HFFc6 (cell line): ENCODE measurements at places on chromosomes 16 and 17. TPM values are rescaled to one million over a fixed set of nuclear protein-coding genes. Genes with fewer than 3 reads are reported as not detected.

- DNase-seq = no peak
- H3K4me1 ChIP-seq = no peaks in the 10 kb centered on the region
- peaks cover 15% of the 10 kb centered on the region for H3K27me3 ChIP-seq
- no peak overlapping the region for H3K27ac ChIP-seq
- H3K36me3 ChIP-seq = no peaks in the 10 kb centered on the region
Observed at GRCh38 chr16:3909791-3910583, 29.5 kb upstream of the CREBBP start.

DNA sequence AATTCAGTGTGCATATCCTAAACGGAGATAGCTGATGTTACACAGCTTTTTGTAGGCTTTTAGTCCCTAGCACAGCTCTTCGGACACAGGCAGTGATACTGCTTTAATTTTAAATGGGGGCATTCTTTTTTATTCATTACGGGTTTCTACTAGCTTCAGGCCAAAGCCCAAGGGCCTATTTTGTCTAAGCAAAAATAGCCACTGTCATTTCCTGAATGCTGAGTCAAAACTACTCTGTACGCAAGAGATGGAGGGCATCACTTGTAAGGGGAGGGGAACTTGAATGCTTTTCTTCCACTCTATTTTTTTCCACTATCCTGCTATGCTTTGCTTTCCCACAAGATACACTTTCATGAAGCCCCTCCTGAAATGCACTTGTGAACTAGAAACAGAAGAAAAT is 360.7 kb downstream of the PMP22 start:
- H3K27ac ChIP-seq = peak overlapping the region; percentile 57; the same call in 1 of the 2 replicates
- H3K27me3 ChIP-seq = no peaks in the 10 kb centered on the region
- no peaks in the 10 kb centered on the region for H3K36me3 ChIP-seq
- peaks cover 22% of the 10 kb centered on the region for H3K4me1 ChIP-seq
- DNase-seq = no peak

- peaks cover 2% of the 10 kb centered on the region; the same call in 1 of the 2 replicates for H3K27me3 ChIP-seq
- H3K4me3 ChIP-seq = no peak overlapping the region
- no peaks in the 10 kb centered on the region for H3K36me3 ChIP-seq
- H3K27ac ChIP-seq = no peak overlapping the region
- H3K4me1 ChIP-seq = peaks cover 25% of the 10 kb centered on the region
Observed at GRCh38 chr17:14152721-14153120, 83.4 kb downstream of the COX10 start.

- peaks cover 2% of the 10 kb centered on the region; the same call in 1 of the 2 replicates for H3K27me3 ChIP-seq
- H3K36me3 ChIP-seq = no peaks in the 10 kb centered on the region
- no peak overlapping the region for H3K27ac ChIP-seq
- DNase-seq = no peak
- H3K4me1 ChIP-seq = peaks cover 9% of the 10 kb centered on the region
Observed at GRCh38 chr17:76032073-76032779, 5.1 kb upstream of the EVPL start.

DNA sequence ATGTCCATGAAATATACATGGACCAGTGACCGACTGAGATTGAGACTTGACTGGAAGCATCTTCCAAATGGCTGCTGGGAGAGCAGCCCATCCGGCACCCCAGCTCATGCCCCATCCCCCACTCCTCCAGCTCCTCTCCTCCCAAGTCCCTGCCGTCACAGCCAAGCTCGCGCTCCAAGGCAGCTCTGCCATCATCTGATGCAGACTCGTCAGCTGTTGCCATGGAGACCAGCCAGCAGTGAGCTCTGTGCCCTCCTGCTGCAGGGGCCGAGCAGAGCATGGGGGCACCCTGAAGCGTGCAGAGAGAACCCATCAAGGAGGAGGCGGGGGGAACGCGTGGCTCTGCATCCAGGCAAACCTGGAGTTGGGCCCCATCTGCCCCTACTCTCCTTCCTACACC is 74.5 kb upstream of the TNRC6C start:
- H3K27me3 ChIP-seq = peaks cover 32% of the 10 kb centered on the region
- no peak overlapping the region for H3K27ac ChIP-seq
- H3K4me1 ChIP-seq = peaks cover 24% of the 10 kb centered on the region
- no peak overlapping the region for H3K4me3 ChIP-seq
- no peaks in the 10 kb centered on the region for H3K36me3 ChIP-seq
- peak; percentile 16 for DNase-seq

DNA sequence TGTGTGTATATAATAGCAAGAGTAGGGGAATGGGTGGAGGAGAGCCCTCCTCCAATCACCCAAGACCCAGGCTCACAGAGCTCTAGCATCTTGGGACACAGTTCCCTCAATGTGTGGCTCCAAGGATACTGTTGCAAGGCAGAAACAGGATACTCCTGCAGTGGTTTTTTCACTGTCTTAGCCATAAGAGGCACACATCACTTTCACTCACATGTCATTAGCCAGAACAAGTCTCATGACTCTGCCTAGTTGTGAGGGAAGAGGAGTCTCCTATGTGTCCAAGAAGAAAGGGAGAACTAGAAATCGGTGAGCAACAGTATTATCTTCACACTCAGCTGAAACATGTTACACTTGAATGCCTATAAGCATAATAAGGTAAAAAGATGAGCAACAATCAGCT is 11.1 kb upstream of the NUDT7 start:
- H3K4me1 ChIP-seq = no peaks in the 10 kb centered on the region
- no peak overlapping the region for H3K4me3 ChIP-seq
- no peaks in the 10 kb centered on the region for H3K36me3 ChIP-seq
- peaks cover 1% of the 10 kb centered on the region; the same call in 1 of the 2 replicates for H3K27me3 ChIP-seq
- H3K27ac ChIP-seq = no peak overlapping the region

- H3K27ac ChIP-seq = no peak overlapping the region
- peaks cover 78% of the 10 kb centered on the region for H3K4me1 ChIP-seq
- no peak overlapping the region for H3K4me3 ChIP-seq
- DNase-seq = no peak
- no peaks in the 10 kb centered on the region for H3K36me3 ChIP-seq
Observed at GRCh38 chr17:77380395-77381184, 239.8 kb downstream of the SEC14L1 start.

- no peaks in the 10 kb centered on the region for H3K27me3 ChIP-seq
- no peak overlapping the region for H3K4me3 ChIP-seq
- no peak for DNase-seq
- no peak overlapping the region for H3K27ac ChIP-seq
- peaks cover 12% of the 10 kb centered on the region for H3K36me3 ChIP-seq
Observed at GRCh38 chr17:80918731-80919130, 72.9 kb upstream of the CHMP6 start.

GRCh38 chr17:42518755-42519545 is 17.1 kb upstream of the NAGLU start:
- peaks cover 6% of the 10 kb centered on the region for H3K27me3 ChIP-seq
- H3K4me1 ChIP-seq = peaks cover 80% of the 10 kb centered on the region
- peaks cover 20% of the 10 kb centered on the region for H3K36me3 ChIP-seq

- peak; percentile 88 for DNase-seq
- H3K27me3 ChIP-seq = peaks cover 2% of the 10 kb centered on the region; the same call in 1 of the 2 replicates
- peaks cover 23% of the 10 kb centered on the region for H3K4me1 ChIP-seq
- peak overlapping the region; percentile 84 for H3K27ac ChIP-seq
Observed at GRCh38 chr16:19086322-19087199, 19.1 kb downstream of the COQ7 start.

GRCh38 chr17:8935191-8935590 is 30.3 kb downstream of the PIK3R5 start:
- no peak for DNase-seq
- no peak overlapping the region for H3K27ac ChIP-seq
- H3K4me1 ChIP-seq = no peaks in the 10 kb centered on the region

DNA sequence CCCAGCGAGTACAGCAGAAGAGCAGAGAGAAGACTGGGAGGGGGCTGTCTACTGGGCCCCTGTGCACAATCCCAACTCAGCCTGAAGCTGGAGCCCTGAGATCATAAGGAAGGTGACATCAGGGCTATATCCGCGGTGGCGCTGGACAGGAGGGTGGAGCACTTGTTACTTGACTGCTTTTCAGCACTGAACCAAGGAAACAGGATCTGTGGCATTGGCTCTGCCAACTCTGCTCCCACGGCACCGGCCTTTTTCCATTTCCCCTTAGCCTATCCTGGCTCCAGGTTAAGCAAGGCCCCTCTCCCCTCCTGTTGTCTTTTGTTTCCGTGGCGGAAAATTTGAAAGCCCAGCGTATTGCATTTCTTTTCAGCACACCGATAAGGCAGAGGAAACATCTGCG is 125.0 kb upstream of the IRX3 start:
- peaks cover 9% of the 10 kb centered on the region for H3K4me1 ChIP-seq
- peaks cover 23% of the 10 kb centered on the region for H3K27me3 ChIP-seq
- peaks cover 5% of the 10 kb centered on the region; the same call in 1 of the 2 replicates for H3K36me3 ChIP-seq
- no peak overlapping the region for H3K4me3 ChIP-seq

- no peak for DNase-seq
- no peak overlapping the region for H3K27ac ChIP-seq
- no peak overlapping the region for H3K4me3 ChIP-seq
- H3K36me3 ChIP-seq = peaks cover 4% of the 10 kb centered on the region; the same call in 1 of the 2 replicates
- no peaks in the 10 kb centered on the region; the same call in 1 of the 2 replicates for H3K27me3 ChIP-seq
Observed at GRCh38 chr17:10812674-10813073, 8.8 kb upstream of the TMEM238L start.

- peaks cover 5% of the 10 kb centered on the region; the same call in 1 of the 2 replicates for H3K36me3 ChIP-seq
- H3K27me3 ChIP-seq = peaks cover 2% of the 10 kb centered on the region; the same call in 1 of the 2 replicates
- peak overlapping the region; percentile 59 for H3K27ac ChIP-seq
- peak; percentile 48 for DNase-seq
Observed at GRCh38 chr16:67100569-67101310, 9.0 kb upstream of the PHAF1 start.

- H3K4me3 ChIP-seq = no peak overlapping the region
- no peaks in the 10 kb centered on the region for H3K4me1 ChIP-seq
- peaks cover 29% of the 10 kb centered on the region for H3K27me3 ChIP-seq
- H3K27ac ChIP-seq = no peak overlapping the region
- no peak for DNase-seq
- H3K36me3 ChIP-seq = no peaks in the 10 kb centered on the region
Observed at GRCh38 chr16:89052191-89052889, 41.3 kb upstream of the ACSF3 start.

GRCh38 chr17:73272906-73273218 is 11.2 kb upstream of the CPSF4L start:
- H3K36me3 ChIP-seq = no peaks in the 10 kb centered on the region
- no peak overlapping the region for H3K27ac ChIP-seq
- DNase-seq = no peak
- H3K4me3 ChIP-seq = no peak overlapping the region
- H3K27me3 ChIP-seq = no peaks in the 10 kb centered on the region

- DNase-seq = no peak
- H3K4me3 ChIP-seq = no peak overlapping the region
- no peaks in the 10 kb centered on the region for H3K36me3 ChIP-seq
- peaks cover 4% of the 10 kb centered on the region for H3K27me3 ChIP-seq
Observed at GRCh38 chr17:19398301-19399181, 11.6 kb upstream of the MFAP4 start.

DNA sequence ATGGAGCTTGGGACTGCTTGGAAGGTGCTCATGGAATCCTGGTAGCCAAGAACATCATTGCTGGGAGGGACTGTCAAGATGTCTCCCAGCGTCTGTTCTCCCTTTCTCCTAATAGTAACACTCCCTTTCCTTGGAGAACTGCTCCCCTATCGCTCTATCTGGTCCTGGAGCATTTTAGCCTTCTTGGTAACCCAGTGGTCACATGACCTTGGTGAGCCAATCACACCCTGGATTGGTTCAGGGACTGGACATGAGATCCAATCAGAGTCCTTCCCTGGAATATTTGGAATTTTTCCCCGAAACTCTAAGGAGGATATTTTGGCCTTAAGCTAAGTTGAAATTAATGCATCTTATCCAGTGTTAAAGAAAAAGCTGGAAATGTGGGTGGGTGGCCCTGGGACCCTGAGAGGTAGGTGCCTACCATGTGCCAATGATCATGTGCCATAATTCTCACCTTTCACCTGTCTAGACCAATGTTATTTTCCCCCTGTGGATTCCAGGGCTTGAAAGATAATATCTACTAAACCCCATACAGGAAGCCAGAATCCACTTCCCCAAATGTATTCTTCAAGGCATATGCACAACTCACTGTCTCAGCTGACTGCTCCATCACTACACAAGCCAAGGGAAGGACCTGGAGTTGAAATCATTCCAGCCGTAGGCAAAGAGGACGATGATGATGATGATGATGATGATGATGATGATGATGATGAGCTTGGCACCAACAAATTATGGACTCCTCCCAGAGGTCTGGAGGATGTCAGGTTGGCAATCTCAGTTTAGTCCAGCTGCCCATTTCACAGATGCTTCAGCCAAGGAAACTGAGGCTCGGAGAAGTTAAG is 193.2 kb downstream of the RAB11FIP4 start:
- no peak for DNase-seq
- peaks cover 54% of the 10 kb centered on the region for H3K36me3 ChIP-seq
- no peak overlapping the region for H3K4me3 ChIP-seq
- H3K4me1 ChIP-seq = peaks cover 82% of the 10 kb centered on the region
- 0 out of 2 replicates have a peak overlapping the region, but pooled peaks have one; percentile 7 for H3K27ac ChIP-seq

DNA sequence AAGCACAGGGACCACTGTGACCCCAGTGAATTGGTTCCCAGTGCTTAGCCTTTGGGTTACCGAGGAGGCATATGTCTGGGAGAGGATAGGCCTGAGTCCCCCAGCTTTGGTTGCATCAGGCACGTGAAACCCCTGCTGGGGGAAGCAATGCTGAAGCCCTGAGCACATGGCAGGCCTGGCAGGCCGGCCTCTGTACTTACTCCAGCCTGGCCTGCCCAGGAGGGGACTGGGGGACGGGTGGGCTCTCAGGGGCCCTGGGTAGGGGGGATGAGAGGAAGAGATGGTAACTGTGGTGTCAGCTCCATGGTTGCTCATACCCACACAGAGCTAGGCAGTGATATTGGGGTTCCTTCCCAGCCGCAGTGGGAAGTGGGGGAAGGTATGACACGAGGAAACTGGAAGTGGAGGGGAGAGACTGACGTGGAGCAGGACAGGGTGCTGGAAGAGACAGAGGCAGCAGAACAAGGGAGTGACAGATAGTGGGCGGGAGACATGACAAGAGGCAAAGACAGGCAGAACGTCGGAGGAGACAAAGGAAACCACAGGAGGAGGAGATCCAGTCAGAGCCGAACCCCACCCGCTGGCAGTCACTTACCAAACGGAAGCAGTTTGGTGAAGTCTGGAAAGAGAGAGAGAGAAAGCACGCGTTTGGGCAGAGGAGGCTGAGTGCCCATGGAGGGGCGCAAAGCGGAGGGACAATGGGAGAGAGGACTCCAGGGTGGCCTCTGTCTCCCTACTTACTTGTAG is 9.1 kb downstream of the TMEM208 start:
- H3K27ac ChIP-seq = peak overlapping the region; percentile 61; the same call in 1 of the 2 replicates
- H3K36me3 ChIP-seq = peaks cover 38% of the 10 kb centered on the region
- H3K27me3 ChIP-seq = peaks cover 5% of the 10 kb centered on the region
- no peak for DNase-seq
- peaks cover 17% of the 10 kb centered on the region for H3K4me1 ChIP-seq

GRCh38 chr17:78748048-78748729 is 33.9 kb downstream of the CYTH1 start:
- no peak overlapping the region for H3K27ac ChIP-seq
- H3K36me3 ChIP-seq = no peaks in the 10 kb centered on the region
- no peak for DNase-seq
- H3K4me3 ChIP-seq = peak overlapping the region; percentile 3; the same call in 1 of the 2 replicates
- H3K27me3 ChIP-seq = no peaks in the 10 kb centered on the region

The IRF8 gene
- not detected in 2 replicates for total RNA-seq

The EPOP gene
- total RNA-seq = 0.85 to 1.3 TPM (median 1.3 TPM) in 3 replicates

The GNPTG gene
- 47.6 to 67.6 TPM (median 63.4 TPM) in 3 replicates for total RNA-seq

The GDE1 gene
- total RNA-seq = 70.4 to 91.1 TPM (median 80.3 TPM) in 3 replicates

The LRRC36 gene
- not detected in 3 replicates for total RNA-seq

The AP2B1 gene
- total RNA-seq = 161 to 184 TPM (median 173 TPM) in 3 replicates

The RAD51C gene
- total RNA-seq = 20.8 to 26.3 TPM (median 24.4 TPM) in 3 replicates

The DNAI2 gene
- total RNA-seq = not detected in 3 replicates
